ENCODE measurements at places on chromosomes 4 and X. TPM values are rescaled to one million over a fixed set of nuclear protein-coding genes. Genes with fewer than 3 reads are reported as not detected.

DNA sequence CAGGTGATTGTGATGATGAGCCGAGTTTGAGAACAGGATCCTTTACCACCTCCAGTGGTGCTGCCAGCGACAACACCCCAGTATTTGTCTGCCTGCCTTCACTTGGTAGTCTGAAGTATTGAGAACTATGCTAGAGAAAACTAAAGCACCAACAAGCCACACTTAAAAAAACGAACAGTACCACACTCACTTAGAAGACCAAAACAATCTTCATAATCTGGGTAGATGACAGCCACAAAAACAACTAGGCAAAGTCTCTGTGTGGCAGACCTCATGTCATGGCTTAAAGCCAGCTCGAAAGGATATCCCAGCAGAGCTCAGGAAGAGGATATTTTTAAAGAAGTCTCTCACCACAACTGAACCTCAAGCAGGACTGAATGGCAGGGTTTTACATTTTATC, 236.0 kb downstream of the GPC3 start:
- no peak for DNase-seq

DNA sequence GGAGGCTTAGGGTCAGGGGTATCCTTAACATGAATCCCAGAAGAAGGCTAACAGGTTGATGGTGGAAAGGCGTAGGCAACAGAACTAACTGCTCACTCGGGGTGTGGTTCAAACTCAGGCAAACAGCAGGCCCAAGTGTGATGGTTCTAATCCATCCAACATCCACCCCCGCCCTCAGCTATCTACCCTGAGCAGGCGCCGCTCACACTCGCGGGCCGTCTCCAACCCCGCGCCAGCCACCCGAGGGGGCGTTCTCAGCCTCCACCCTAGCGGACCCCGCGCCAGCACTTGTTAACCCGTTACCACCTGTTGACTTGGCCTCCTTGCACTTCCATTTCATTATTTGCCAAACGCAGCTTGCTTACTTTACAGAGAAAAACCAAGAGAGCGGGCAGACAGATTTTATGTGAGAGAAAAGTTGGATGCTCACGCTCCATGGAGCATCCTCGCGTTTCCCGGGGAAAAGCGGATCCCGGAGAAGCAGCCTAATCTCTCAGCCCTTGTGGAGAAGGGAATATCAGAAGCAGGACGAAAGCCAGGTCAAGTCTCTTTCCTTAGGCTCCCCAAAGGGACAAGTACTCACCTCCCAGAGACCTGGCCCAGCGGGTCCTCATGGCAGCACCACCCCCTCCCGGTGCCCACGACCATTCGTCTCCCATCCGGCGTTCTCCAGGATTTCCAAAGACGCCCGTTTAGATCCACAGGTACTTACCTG, 773 bp downstream of the SNCA start:
- peak; percentile 52 for DNase-seq

DNA sequence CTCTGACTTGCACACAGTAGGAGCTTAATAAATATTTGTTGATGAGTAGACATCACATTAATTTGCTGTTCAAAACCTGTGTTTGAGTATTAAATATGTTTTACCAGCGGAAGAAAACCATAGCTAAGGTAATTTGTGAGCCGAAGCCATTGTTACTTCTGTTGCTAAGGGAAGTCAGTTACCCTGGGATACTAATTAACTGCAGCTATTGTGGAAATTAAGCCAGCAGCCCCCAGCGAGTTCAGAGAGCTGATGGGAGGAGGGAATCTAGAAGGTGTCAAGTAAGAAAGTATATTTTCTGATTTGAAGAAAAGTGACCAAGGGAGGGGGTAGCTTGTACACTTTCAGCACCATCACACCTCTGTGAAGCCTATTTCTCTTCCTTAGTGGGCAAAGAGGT, 76.7 kb upstream of the IGSF1 start:
- no peak for DNase-seq

- no peak for DNase-seq
Measured at GRCh38 chrX:71160475-71160874, 15.8 kb downstream of the NLGN3 start.

- DNase-seq: no peak
Measured at GRCh38 chr4:10239982-10240654, 123.5 kb upstream of the WDR1 start.

GRCh38 chr4:183738081-183738673, 79.1 kb downstream of the TRAPPC11 start:
- no peak for DNase-seq

- DNase-seq: no peak
Measured at GRCh38 chr4:15117270-15117946, 115.1 kb downstream of the CPEB2 start.

DNA sequence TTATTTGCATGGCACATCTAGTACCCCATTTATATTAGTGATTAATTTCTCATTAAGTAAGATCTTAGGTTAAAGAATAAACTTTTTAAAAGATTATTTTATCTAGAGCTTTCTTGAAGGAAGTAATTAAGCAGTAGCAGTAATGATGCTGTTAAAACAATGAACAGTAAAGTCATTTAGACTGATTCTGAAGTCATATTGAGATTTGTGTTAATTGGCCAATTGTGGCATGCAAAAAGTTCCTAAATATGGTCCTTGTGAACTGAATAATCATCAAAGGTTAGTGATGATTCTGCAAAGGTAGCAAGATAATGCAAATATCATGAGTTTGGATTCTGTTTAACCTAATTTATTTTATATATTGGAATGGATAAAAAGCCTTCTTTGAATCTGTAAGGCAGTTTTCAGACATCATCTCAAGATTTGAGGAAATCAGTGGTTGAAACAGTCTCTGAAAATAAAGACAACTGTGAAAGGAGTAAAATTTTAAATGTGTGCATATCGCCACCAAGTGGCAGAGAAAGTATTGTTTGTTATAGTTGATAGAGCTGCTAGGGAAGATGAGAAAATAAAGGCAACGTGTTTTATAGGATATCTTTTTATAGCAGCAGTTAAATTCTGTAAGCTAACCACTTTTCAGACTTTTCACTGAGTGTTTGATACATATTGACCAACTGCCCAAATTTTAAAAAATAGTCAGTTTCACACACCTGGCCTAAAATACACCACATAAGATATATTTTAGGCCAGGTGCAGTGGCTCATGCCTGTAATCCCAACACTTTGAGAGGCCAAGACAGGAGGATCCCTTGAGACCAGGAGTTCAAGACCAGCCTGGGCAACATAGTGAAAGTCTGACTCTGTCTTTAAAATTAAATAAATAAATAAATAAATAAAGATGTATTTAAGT, 79.6 kb downstream of the CCKAR start:
- peak; percentile 60 for DNase-seq

GRCh38 chr4:120771907-120772306, 150.6 kb downstream of the PRDM5 start:
- no peak for DNase-seq

DNA sequence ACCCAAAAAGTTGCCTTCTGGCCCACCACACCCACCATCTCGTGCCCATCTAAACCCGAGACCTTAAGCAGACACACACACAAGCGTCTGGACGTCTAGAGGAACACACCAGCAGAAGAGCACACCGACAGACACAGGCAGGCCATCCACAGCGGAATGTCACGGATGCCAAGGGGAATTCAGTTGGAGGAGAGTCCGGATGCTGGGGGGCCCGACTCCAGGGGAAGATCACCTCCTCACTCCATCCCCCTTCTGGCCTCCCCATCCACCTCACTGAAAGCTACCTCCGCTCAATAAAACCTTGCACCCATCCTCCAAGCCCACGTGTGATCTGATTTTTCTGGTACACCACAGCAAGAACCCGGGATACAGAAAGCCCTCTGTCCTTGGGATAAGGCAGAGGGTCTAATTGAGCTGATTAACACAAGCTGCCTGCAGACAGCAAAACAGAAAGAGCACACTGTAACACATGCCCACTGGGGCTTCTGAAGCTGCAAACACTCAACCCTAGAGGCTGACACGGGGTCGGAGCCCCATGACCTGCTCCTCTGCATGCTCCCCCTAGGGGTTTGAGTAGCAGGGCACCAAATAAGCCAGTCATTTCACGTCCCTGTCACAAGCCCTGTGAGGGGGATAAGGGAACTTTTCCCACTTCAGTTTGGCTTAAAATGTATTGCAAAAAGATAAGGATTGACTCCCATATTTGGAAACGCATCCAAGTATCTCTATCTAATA, 339.6 kb upstream of the PCDH10 start:
- DNase-seq: no peak

DNA sequence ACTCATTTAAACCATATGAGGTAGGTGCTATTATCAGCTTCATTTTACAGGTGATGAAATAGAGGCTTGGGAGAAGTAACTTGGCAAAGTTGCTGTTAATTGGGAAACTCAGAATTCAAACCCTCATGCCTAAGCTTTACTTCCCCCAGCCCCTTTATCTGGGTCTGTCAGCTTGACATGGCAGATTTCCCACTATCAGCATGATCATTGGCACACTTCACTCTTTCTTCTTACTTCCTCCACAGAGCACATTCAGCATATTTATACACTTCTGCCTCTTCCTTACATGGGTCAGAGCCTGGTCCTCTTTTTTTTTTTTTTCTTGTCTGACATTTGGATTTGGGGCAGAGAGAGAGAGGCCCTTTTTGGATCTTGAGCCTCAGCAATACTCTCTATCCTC, 56.5 kb upstream of the ARX start:
- no peak for DNase-seq

Gene IL21
- not detected for total RNA-seq

Gene MYOZ2
- not detected for total RNA-seq

Data from cerebellum (tissue), 4 donors.